Adipocyte (in vitro differentiated cells): ENCODE measurements at places on chromosomes 13 and 19.

DNA sequence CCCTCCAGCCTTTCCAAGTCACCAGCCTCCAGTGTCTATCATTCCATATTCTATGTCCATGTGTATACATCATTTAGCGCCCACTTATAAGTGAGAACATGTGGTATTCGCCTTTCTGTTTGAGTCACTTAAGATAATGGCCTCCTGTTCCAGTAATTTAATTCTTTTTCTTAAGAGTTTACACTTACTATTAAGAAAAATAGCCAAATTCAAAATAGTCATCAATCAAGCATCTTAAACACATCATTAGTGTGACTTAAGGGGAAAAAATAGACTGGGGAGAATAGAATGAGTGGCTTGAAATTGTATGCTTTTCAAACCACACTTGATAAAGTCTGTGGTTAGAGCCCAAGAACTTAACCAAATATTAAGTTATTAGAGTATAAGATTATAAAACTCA is 248.0 kb downstream of the MAB21L1 start:
- DNase-seq = no peak

- DNase-seq = no peak
Observed at GRCh38 chr13:98889419-98890085, 88.3 kb downstream of the DOCK9 start.

GRCh38 chr19:13008926-13009787 is 13.9 kb downstream of the NFIX start:
- no peak for DNase-seq

GRCh38 chr19:31940396-31940795 is 405.0 kb upstream of the ZNF507 start:
- DNase-seq = no peak
